ENCODE measurements at places on chromosomes 12 and 14. TPM values are rescaled to one million over a fixed set of nuclear protein-coding genes. Genes with fewer than 3 reads are reported as not detected.
A peak's percentile ranks its signal among the peaks of the same experiment; 100 is the strongest.

GRCh38 chr14:49447540-49448107, 138.6 kb downstream of the RPS29 start:
- DNase-seq, result peak; percentile 5
- H3K4me1 ChIP-seq, result no peaks in the 10 kb centered on the region
- H3K36me3 ChIP-seq, result no peaks in the 10 kb centered on the region
- no peaks in the 10 kb centered on the region for H3K27me3 ChIP-seq

DNA sequence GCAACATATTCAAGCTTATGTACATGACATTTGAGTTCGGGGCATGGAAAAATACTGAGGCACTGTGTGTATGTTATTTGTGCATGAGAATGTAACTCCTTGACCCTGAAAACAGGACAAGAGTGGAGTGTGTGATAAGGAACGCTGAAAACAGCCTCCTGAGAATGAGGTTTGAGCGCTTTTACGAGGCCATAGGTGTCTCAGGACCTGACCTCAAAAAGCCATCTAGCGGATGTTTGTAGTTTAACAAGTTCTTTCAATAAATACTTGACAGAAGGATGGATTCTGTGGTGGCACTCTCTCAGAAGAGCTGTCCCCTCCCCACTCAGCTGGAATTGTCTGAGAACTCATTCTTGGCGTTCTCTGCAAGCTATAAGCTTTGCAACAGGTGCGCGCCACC, 350.5 kb upstream of the TMTC1 start:
- no peak overlapping the region for H3K27ac ChIP-seq
- H3K4me3 ChIP-seq, result no peak overlapping the region
- H3K36me3 ChIP-seq, result no peaks in the 10 kb centered on the region
- DNase-seq, result no peak

DNA sequence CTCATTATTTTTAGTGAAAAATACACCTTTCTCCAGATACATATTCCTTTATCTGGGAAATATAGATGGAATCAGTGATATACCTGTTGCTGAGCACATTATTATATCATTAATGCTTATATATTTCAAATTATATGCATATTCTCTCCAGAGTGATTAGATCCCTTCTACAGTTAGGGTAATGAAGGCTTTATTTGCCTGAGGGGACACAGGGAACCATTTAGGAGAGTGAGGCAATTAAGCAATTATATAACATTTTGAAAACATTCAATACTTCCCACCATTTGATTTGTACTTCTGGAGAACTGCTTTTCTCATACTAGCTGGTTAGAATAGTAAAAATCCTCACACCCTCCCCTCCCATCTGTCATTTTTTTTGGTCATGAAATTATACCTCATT, 212.8 kb upstream of the NOVA1 start:
- no peaks in the 10 kb centered on the region for H3K27me3 ChIP-seq
- no peak overlapping the region for H3K27ac ChIP-seq
- H3K4me3 ChIP-seq, result no peak overlapping the region
- DNase-seq, result no peak

The FOXN4 gene
- total RNA-seq, result not detected

DNA sequence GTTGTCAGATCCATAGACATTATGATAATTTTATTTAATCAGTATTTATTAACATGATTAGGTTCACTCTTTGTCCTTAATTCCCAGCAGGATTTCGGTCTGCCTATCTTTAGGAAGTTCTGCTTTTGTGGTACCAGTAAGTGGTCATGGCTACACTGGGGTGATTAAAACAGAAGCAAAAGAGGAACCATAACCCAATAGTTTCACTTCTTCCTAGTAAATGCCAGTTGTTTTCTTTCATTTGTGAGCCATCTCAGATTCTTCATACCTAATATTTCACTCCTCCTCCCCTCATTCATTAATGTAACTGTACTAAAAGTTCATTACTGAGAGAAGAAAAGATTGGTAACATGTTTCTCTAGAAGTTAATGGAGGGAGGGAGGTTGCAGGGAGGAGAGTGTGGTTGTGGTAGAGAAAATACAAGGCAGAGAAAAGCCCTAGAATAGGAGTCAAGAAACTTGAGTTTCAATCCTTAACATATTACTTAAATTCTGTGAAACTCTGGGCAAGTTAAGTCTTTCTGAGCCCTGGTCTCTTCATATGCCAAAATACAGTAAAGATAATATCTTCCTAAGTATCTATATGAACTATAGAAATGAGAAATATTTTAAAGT, 101.2 kb downstream of the PEBP1 start:
- no peaks in the 10 kb centered on the region for H3K4me1 ChIP-seq
- DNase-seq, result no peak

GRCh38 chr14:64994540-64994939, 7.8 kb downstream of the FNTB start:
- no peak for DNase-seq
- no peaks in the 10 kb centered on the region for H3K27me3 ChIP-seq
- H3K36me3 ChIP-seq, result no peaks in the 10 kb centered on the region
- H3K4me1 ChIP-seq, result peaks cover 22% of the 10 kb centered on the region
